Tibial nerve (tissue), 4 donors: ENCODE measurements at places on chromosomes 4 and X.

- DNase-seq = no peak
- H3K36me3 ChIP-seq = no peaks in the 10 kb centered on the region
- no peak overlapping the region for H3K27ac ChIP-seq
Observed at GRCh38 chr4:62917649-62918048, 1491.6 kb downstream of the TECRL start.

GRCh38 chr4:7207628-7208231, 15.4 kb downstream of the SORCS2 start:
- no peaks in the 10 kb centered on the region for H3K36me3 ChIP-seq
- no peak for DNase-seq
- peaks cover 25% of the 10 kb centered on the region for H3K4me1 ChIP-seq

DNA sequence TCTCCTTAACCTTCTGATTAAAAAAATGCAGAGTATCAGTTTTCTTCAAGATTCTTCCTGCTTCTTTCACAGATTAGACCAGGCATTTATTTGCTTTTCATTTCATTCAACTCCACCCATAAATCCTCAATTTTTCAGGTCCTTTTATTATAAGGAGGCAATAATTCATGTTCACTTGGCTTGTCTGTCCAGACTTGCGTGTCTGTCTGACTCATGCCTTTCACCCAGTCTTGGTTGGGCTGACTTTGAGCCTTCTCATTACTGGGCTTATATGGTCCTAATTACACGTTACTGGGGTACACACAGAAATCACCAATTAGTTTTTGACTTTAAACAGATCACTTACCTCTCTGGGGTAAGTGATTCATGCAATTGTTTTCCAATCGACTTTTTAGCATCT, 48.8 kb upstream of the GALNT7 start:
- no peak overlapping the region for H3K4me3 ChIP-seq
- no peak overlapping the region for H3K27ac ChIP-seq
- no peak for DNase-seq
- peaks cover 9% of the 10 kb centered on the region for H3K4me1 ChIP-seq
- H3K36me3 ChIP-seq = no peaks in the 10 kb centered on the region
- H3K27me3 ChIP-seq = no peaks in the 10 kb centered on the region

- H3K4me1 ChIP-seq = no peaks in the 10 kb centered on the region
- H3K27ac ChIP-seq = no peak overlapping the region
- DNase-seq = no peak
Observed at GRCh38 chr4:108024878-108025165, 35.1 kb downstream of the HADH start.

DNA sequence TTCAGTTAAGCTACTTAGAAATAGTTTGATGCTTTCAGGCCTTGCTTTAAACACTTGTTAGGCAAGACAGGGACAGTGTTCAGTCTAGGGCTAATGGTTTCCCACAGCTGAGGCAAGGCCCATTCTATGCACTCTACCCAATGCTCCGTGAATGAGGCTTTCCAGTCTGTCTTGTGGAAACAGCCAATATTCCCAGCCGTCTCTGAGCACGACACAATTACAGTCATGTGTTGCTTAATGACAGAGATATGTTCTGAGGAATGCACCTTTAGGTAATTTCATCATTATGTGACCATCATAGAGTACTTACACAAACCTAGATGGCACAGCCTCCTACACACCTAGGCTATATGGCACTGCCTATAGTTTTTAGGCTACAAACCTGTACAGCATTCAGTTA, 9.5 kb upstream of the FAM200B start:
- no peak for DNase-seq
- H3K4me1 ChIP-seq = no peaks in the 10 kb centered on the region
- no peak overlapping the region for H3K4me3 ChIP-seq
- no peaks in the 10 kb centered on the region for H3K27me3 ChIP-seq

- H3K27me3 ChIP-seq = no peaks in the 10 kb centered on the region
- H3K4me3 ChIP-seq = no peak overlapping the region
- no peak for DNase-seq
- no peak overlapping the region for H3K27ac ChIP-seq
- H3K36me3 ChIP-seq = no peaks in the 10 kb centered on the region
Observed at GRCh38 chr4:152943672-152944071, 7.5 kb downstream of the FHDC1 start.
